ENCODE measurements at places on chromosomes 7 and 10.

- no peak for DNase-seq
Measured at GRCh38 chr7:134485203-134485602, 26.3 kb upstream of the AKR1B1 start.

DNA sequence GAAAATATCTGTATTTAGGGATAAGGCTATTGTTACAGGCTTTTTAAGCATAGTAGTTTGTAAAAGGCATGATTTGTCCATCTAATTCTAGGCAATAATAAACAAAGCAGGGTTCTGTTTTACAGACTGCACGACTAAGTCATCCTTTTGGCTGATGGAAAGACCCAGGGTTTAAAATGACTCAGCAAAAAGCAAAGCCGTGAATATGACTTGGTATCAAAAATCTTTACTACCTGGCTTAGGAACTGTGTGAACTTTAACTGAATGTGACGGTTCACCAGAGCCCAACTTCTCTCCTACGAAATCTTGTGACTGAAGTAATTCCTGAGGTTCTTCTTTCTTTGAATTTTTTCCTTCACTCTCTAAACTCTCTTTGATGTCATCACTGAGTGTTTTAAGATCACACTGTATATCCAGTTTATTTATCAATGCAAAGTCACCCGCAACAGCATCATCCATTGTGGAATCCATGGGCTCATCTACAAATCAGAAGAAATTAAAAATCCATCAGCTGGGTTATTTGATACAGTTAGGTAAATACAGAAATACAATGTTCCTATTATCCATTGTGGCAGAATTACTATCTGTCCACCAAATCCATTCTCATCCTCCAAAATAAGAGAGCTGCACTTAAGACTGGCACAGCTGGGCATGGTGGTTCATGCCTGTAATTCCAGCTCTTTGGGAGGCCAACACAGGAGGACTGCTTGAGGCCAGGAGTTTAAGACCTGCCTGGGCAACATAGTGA, 17.0 kb downstream of the ATE1 start:
- no peak for DNase-seq

- no peak for DNase-seq
Measured at GRCh38 chr7:38215115-38215514, 37.1 kb downstream of the STARD3NL start.

- no peak for DNase-seq
Measured at GRCh38 chr7:15607529-15608210, 45.9 kb upstream of the AGMO start.

DNA sequence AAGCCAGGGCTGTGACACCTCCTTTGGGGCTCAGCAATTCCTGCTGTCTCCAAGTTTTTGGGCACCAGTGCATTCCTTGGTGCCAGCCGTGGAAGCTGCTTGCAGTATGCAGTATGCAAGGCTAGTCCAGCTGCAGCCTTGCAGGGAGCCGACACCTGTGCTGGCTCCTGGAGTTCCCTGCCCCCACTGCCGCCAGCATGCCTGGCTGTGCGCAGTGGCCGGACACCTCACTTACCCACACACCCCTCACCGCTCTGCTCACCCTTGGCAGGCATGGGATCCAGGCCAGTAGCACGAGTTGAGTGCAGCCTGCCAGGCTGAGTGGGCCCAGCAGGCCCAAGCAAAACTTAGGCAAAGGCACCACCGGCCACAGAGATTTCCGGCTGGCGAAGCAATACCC, 77.4 kb downstream of the SAMD9 start:
- no peak for DNase-seq

DNA sequence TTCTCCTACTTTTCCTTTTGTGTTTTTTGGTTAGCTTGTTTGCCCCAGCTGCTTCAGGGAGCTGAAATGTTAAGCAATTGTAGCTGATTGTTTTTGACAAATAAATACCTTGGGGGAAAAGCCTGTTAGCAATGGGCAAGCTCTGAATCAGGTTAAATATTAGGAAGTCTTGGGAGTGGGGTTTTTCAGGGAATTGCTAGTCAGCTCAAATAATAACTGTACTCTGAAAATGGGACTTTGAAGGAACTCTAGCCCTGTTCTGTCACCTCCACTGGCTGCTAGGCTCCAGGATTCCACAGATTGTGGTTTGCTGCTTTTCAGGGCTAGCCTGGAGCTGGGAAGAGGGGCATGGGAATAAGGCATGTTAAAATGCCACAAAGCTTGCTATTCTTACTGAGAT, 39.5 kb downstream of the ADK start:
- no peak for DNase-seq

DNA sequence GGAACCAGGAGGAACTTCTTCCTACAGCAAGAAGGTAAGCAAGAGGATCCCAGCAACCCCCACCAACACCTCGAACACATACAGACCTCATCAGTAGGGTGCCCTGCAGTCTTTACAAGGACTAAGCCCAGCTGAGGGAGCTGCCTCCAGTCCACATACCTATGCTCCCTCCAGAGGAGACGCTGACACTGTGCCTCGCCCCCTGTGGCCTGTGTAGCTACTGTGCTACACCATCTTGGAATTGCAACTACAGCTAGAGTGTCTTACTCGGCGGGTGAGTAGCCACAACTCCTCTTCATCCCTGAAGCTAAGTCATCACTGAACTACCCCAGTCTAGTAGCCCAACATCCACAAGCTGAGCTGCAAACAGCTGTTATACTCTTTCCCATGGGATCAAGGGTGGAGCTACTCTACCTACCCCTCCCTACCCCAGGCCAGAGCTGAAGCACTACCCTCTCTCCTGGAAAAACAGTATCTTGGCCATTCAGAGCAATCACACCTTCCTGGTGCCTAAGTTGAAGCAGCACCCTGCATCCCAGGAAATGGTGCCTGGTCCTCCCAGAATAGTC, 42.2 kb upstream of the CAMK2B start:
- no peak for DNase-seq

DNA sequence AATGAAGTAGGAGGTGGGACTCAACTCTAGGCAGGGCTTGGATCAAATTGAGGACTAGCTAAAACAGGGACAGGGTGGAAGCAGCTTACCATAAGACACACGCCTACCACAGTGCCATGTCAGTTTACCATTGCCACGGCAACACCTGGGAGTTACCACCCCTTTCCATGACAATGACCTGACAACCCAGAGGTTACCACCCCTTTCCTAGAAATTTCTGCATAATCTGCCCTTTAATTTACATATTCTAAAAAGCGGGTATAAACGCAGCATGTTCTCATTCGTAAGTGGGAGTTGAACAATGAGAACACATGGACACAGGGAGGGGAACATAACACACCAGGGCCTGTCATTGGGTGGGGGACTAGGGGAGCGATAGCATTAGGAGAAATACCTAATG, 72.7 kb downstream of the GCC1 start:
- DNase-seq, result no peak

DNA sequence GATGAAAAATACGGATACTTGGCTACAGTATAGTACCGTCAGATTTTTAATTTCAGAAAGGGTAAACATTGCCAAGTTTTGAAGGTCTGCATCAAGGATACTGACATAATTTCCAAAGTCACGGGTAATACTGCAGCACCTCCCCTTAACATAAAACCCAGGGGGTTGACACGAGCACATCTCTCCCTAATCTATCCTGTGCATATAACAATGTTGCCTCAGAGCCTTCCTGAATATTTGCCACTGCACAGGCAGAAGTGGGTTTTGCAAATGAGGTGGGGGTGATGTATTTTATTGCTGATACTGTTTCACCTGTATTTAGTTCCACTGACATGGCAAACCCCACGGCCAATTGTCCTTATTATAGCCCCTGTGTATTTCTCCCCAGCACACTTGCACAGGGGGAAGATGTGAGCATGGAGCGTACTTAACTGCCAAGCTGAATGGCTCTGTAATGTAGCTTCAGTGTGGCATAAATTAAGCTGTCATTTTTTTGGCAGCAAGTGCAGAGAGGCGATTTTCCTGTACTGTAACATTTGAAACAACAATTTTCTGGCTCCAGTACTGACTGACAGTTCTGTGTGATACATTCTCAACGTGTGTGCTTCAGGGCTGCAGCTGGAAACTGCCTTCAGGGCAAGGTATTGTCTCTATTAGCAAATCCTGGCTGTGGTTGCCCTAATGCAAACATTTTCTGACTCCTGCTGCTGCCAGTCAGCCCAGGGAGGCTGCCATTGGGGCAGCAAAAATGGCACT, 299.6 kb upstream of the SP4 start:
- no peak for DNase-seq

- DNase-seq, result no peak
Measured at GRCh38 chr10:89440226-89441009, 26.1 kb downstream of the IFIT5 start.

GRCh38 chr10:71737834-71738197, 18.2 kb upstream of the C10orf105 start:
- DNase-seq, result peak; percentile 20

DNA sequence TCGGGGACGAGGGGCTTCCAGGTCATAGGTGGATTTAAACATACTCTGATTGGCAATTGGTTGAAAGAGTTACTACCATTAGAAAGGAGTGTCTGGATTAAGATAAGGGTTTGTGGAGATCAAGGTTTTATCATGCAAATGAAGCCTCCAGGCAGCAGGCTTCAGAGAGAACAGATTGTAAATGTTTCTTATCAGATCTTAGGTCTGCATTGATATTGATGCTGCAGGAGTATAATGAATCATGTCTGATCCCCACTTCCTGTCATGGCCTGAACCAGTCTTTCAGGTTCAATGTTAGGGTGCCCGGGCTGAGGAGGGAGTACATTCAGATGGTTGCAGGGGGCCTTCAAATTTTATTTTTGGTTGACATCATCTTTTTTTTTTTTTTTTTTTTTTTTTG, 51.4 kb downstream of the SH3PXD2A start:
- no peak for DNase-seq

Measured in fibroblast of skin of left quadriceps (primary cell).